ENCODE measurements at places on chromosomes 4 and X. TPM values are rescaled to one million over a fixed set of nuclear protein-coding genes. Genes with fewer than 3 reads are reported as not detected.

COL4A5 gene
- total RNA-seq, result 15.2 TPM

GYPB gene
- total RNA-seq, result not detected

AMBN gene
- total RNA-seq, result 0.25 TPM

FUNDC2 gene
- 12.3 TPM for total RNA-seq

DMRTC1 gene
- total RNA-seq, result not detected

FATE1 gene
- total RNA-seq, result not detected

CXCL8 gene
- 4.7 TPM for total RNA-seq

SYTL5 gene
- total RNA-seq, result 2.5 TPM

LDB2 gene
- total RNA-seq, result 128 TPM

FSTL5 gene
- total RNA-seq, result 79.2 TPM

NELFA gene
- total RNA-seq, result 12.3 TPM

MAGEB17 gene
- total RNA-seq, result 0.25 TPM

CHRDL1 gene
- 38.6 TPM for total RNA-seq

PLAC1 gene
- total RNA-seq, result not detected

ACOX3 gene
- 31.2 TPM for total RNA-seq

SOD3 gene
- total RNA-seq, result under 0.01 TPM

ALG13 gene
- 45.2 TPM for total RNA-seq

PROM1 gene
- 107 TPM for total RNA-seq

MID1 gene
- total RNA-seq, result 10.3 TPM

Data from temporal lobe (tissue), 4 donors.